ENCODE measurements at places on chromosomes 3 and 15. TPM values are rescaled to one million over a fixed set of nuclear protein-coding genes. Genes with fewer than 3 reads are reported as not detected.

The FOXB1 gene
- total RNA-seq = 1.3 TPM

The AQP9 gene
- total RNA-seq = not detected

The CACNA1D gene
- total RNA-seq = 0.41 TPM

The APOD gene
- not detected for total RNA-seq

The PTH1R gene
- 5.2 TPM for total RNA-seq

The RHOV gene
- 0.43 TPM for total RNA-seq

DNA sequence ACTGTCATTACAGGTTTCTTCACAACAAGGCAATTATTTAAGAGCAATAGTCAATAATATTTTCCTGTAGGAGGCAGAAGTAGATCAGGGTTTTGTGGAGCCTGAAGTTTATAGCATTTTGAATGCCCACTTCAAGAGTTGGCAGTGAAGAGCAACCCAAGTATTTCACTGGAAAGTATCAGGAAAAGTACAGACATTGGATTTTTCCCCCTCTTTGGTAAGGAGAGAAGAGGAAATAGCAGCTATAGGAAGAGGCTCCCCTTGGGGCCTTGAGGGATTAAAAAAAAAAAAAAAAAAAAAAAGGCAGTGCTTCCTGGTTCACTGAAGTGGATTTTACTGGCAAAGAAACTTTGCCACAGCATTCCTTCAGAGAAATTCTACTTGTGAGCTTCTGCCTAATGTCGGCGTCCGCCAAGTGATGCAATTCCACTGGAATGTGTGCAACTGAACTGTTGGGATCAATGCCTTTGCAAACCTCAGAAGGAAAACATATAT, 5.7 kb upstream of the CNTN6 start:
- H3K4me3 ChIP-seq = no peak overlapping the region
- H3K27me3 ChIP-seq = no peaks in the 10 kb centered on the region
- H3K36me3 ChIP-seq = no peaks in the 10 kb centered on the region
- H3K27ac ChIP-seq = no peak overlapping the region
- peak; percentile 95 for DNase-seq

DNA sequence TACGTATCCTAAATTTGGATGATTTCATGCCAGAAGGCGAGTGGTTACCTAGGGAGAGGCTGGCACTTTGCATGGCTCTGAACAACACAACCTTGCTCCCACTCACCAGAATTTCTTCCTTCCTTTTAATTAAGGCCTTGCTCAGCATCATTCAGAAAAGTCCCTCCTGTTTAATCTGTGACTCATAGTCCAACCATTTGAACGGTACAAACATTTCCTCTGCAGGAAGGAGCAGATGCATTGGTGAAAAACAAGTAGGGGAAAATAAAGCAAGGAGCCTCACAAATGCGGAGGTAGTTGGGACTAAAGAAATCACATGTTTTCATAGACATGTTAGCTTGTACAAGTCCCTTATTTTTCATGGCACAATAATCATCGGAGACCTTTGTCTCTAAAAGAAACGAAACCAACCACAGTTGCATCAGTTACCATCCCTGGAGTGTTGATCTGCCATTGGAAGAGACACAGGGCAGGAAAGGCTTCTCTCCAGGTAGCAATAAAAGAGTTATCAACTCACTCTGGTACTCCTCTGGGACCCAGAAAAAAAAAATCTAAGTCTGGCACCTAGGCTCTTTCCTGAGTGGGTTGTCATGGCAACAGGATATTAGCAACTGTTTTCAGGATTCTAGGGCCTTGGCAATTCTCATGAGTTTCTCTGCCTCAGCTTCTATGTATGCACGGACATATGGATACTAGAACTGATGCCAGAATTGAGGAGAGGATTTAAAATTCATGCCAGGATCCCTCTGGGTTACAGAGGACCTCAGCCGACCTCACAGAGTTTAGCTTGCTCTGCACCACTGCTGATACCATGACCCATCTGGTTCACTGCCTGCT, 255.4 kb upstream of the ARPP21 start:
- H3K36me3 ChIP-seq = no peaks in the 10 kb centered on the region
- H3K4me3 ChIP-seq = no peak overlapping the region
- H3K27ac ChIP-seq = no peak overlapping the region
- H3K27me3 ChIP-seq = no peaks in the 10 kb centered on the region

DNA sequence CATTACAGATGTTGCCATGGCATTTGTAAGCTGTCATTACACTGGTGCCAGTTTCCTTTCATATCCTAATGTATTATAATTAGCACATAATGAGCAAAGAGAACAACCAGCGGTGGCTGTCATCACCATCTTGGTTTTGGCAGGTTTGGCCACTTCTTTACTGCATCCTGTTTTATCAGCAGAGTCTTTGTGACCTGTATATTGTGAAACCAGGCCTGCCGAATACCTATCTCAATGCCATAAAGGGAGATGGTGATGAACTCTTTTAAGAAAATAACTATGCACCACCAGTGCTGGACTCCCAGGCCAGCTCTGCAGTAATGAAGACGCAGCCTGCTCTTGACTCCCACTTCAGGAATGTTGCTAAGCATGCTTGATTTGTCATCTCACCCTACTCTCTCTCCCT, 458.1 kb upstream of the NR2F2 start:
- no peaks in the 10 kb centered on the region for H3K27me3 ChIP-seq
- H3K36me3 ChIP-seq = no peaks in the 10 kb centered on the region
- no peak overlapping the region for H3K4me3 ChIP-seq
- DNase-seq = peak; percentile 80
- peaks cover 3% of the 10 kb centered on the region for H3K4me1 ChIP-seq

GRCh38 chr3:50605901-50606326, 5.7 kb downstream of the CISH start:
- H3K27me3 ChIP-seq = no peaks in the 10 kb centered on the region
- H3K36me3 ChIP-seq = no peaks in the 10 kb centered on the region
- no peak overlapping the region for H3K27ac ChIP-seq
- H3K4me3 ChIP-seq = no peak overlapping the region
- peaks cover 15% of the 10 kb centered on the region for H3K4me1 ChIP-seq
- DNase-seq = no peak

- peaks cover 10% of the 10 kb centered on the region for H3K4me1 ChIP-seq
- no peak overlapping the region for H3K4me3 ChIP-seq
- H3K27ac ChIP-seq = no peak overlapping the region
- peak; percentile 17 for DNase-seq
- H3K27me3 ChIP-seq = no peaks in the 10 kb centered on the region
These were observed 1.5 kb downstream of the ETFA start for GRCh38 chr15:76309601-76310330.

DNA sequence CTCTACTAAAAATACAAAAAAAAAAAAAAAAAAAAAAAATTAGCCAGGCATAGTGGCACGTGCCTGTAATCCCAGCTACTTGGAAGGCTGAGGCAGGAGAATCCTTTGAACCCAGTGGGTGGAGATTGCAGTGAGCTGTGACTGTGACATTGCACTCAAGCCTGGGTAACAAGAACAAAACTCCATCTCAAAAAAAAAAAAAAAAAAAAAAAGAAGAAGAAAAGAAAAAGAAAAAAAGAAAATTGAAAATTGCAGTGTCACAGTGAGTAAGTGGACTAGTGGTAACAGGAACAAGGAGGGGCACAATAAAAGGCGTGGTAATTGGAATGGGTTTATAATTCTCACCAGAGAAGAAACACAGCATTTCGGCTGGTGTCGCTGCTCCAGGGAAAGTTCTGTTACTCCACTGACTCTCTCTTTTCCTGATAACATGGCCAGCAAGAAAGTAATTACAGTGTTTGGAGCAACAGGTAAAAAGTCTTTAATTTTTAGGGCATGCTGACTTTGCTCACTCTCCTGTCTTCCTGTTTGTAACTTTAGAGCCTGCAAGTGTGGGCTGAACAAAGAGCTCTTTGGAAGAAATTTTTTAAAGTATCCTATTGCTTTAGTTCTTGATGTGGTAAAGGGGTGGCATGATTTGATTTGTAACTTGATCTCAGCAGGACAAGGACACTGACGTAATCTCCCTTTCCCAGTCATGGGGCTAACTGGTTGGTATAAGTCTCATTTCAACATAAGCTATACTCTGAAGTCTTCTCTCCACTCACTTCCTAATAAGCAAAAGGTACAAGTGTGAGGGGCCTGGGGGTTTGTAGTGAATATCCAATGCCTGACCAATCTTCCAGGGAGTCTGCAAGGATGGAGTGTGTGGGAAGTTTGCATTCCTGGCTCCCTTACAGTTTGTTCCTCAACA, 22.1 kb upstream of the TRA2B start:
- H3K4me1 ChIP-seq = peaks cover 11% of the 10 kb centered on the region
- no peaks in the 10 kb centered on the region for H3K27me3 ChIP-seq

DNA sequence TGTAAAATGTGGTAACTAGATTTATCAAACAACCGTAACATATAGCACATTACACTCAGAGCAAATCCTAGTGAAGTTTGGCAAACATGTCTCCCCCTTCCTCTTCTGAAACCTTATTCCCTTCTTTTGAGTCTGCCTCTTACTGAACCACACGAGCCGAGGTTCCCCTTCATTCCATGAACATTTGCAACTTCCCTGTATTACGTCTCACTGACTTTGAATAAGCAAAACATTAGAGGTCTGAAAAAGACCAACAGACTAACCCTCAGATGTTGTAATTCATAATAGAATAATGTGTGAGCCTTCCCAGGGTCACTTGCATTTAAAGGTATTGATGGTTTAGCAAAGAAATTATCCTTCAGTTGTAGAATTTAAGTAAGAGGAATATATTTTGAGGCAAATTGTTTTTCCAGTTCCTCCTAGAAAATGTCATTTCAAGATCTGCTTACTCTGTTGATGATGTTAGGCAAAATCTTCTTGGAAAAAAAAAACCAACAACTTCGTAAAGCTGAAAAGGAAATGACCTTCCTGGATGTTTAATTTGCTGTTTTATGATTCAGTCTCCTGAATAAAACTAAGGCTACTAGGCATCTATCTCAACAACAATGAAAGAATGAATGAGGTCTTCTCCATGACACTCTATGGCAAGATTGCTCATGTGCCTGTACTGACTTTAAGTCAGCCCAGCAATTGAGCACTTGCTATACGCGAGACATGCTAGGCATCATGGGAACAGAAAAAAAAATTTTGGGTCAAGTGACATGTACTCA, 296.9 kb upstream of the NECTIN3 start:
- H3K27me3 ChIP-seq = no peaks in the 10 kb centered on the region
- peak overlapping the region; percentile 0 for H3K27ac ChIP-seq
- peaks cover 9% of the 10 kb centered on the region for H3K4me1 ChIP-seq
- H3K36me3 ChIP-seq = no peaks in the 10 kb centered on the region

DNA sequence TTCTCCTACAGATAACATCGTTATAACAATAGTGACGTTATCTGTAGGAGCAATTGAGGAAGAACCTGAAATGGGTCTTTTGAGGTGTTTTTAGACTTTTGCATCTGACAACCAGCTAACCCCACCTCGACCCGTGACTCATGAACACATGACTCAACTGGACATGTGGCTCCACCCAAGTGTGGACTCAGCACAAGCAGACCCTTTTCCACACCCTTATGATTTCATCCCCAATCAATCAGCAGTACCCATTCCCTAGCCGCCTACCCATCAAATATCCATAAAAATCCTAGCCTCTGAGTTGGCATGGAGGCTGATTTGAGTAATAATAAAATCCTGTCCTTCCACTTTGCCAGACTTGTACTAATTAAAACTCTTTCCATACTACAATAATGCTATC, 255.4 kb downstream of the ARPP21 start:
- no peak overlapping the region for H3K27ac ChIP-seq
- H3K27me3 ChIP-seq = no peaks in the 10 kb centered on the region
- H3K36me3 ChIP-seq = no peaks in the 10 kb centered on the region
- H3K4me1 ChIP-seq = no peaks in the 10 kb centered on the region
- no peak for DNase-seq

DNA sequence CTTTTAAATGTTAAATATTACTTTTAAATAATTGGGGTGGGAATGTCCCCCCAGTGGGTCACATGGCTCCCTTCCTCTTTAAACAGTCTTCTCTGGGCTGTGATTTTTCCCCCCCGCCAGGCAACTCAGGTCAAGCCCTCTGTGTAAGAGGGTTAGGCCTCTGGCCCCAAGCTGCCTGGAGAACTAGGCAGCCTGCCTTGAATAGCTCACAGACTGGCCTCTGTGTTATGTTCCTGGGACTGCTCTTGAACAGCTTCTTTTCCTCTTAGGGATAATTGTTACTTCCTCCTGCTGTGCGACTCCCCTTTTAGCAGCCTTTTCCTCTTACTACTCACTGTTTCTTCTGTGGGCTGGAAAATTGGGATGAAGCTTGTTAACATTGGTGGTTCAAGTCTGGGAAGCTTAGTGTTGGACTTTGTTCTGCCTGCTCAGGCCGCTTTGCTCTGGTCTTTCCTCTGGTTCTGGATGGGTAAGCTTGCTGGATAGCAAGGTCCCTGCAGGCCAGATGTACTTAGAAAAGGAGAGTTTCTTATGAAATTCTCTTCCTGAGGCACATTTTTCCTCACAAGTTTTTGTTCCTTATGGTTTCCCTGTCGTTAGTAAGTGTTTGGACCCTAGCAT, 2.2 kb downstream of the TEX264 start:
- H3K36me3 ChIP-seq = no peaks in the 10 kb centered on the region
- H3K27me3 ChIP-seq = no peaks in the 10 kb centered on the region

- no peak for DNase-seq
- no peak overlapping the region for H3K27ac ChIP-seq
- peaks cover 8% of the 10 kb centered on the region for H3K4me1 ChIP-seq
- no peaks in the 10 kb centered on the region for H3K27me3 ChIP-seq
- no peak overlapping the region for H3K4me3 ChIP-seq
These were observed 34.9 kb downstream of the SPATA12 start for GRCh38 chr3:57095363-57095762.

GRCh38 chr15:85825719-85826118, 31.0 kb upstream of the KLHL25 start:
- H3K27me3 ChIP-seq = no peaks in the 10 kb centered on the region
- no peak overlapping the region for H3K27ac ChIP-seq
- no peak overlapping the region for H3K4me3 ChIP-seq
- H3K36me3 ChIP-seq = no peaks in the 10 kb centered on the region

DNA sequence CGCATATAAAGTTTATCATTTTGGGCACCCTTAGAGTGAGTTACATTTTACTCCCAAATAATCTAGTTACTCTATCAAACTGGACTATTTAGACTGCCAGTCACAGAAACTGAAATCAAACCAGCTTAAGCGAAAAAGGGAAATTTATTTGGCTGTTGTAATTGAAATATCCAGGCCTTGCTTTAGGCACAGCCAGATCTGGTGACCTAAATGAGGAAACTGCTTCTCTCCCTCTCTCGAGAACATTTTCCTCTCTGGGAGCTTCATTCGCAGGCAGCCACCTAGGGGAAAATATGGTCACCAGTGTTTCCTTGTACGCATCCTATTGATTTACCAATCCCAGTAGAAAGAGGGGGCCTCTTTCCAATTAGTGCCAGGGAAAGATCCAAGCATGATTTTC, 175.3 kb upstream of the MITF start:
- H3K27ac ChIP-seq = no peak overlapping the region
- no peaks in the 10 kb centered on the region for H3K36me3 ChIP-seq
- DNase-seq = no peak
- H3K27me3 ChIP-seq = no peaks in the 10 kb centered on the region
- no peak overlapping the region for H3K4me3 ChIP-seq
- no peaks in the 10 kb centered on the region for H3K4me1 ChIP-seq

Measured in astrocyte (in vitro differentiated cells and primary cell).